ENCODE measurements at places on chromosomes 7 and 10.

DNA sequence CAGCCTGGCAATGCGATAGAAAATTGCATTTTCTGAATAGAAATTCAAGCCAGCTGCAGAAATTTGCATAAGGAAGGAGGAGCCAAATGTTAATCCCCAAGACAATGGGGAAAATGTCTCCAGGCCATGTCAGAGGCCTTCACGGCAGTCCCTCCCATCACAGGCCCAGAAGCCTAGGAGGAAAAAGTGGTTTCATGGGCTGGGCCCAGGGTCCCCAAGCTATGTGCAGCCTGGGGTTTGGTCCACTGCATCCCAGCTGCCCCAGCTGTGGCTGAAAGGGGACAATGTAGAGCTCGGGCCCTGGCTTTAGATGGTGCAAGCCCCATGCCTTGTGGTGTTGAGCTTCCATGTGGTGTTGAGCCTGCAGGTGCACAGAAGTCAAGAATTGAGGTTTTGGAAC, 10.0 kb upstream of the GARIN1A start:
- no peak for DNase-seq

- DNase-seq = no peak
Observed at GRCh38 chr10:11742009-11742778, at the start of gene ECHDC3. TSS of gene ECHDC3 (plus strand) at chr10:11742382. CDS start at chr10:11742577, 195 bp downstream.

- DNase-seq = no peak
Observed at GRCh38 chr10:128741680-128742079, 615.5 kb upstream of the MKI67 start.

- peak; percentile 78 for DNase-seq
Observed at GRCh38 chr7:14457568-14458453, 444.7 kb downstream of the DGKB start.

- no peak for DNase-seq
Observed at GRCh38 chr7:123665896-123666295, 10.2 kb downstream of the LMOD2 start.

- no peak for DNase-seq
Observed at GRCh38 chr10:89921403-89921802, 220.0 kb downstream of the KIF20B start.

GRCh38 chr7:101162551-101163278, 2.7 kb downstream of the VGF start:
- no peak for DNase-seq
